Daoy (cell line): ENCODE measurements at places on chromosomes 6 and 20.

DNA sequence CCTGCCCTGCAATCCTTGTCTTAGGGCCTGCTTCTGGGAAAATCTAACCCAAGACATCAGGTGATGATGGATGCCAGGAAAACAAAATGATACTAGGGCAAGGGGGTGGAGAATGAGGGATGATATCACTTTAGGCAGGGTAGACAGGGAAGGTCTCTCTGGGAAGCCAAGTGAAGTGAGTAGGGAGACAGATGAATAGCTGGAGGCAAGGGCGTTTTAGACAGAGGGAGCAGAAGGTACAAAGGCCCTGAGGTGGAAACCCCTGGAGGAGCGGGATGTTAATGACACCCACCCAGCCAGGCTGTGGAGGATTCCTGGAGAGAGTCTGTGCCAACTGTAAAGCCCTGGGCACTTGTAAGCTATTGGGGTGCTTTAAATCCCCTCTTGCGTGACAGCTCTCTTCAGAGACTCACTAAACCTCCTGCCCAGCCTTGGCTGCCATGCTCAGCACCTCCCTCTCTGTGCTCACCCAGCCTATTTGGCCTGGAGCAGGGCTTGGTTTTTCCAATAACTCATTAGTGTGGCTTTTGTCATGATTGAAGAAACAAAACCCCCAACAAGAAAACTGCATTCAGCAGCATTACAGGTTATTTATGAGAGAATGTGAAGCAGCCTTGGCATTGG is 12.4 kb upstream of the MDGA1 start:
- DNase-seq: no peak

GRCh38 chr6:147063469-147064031 is 140.7 kb upstream of the STXBP5 start:
- peak; percentile 53 for DNase-seq

DNA sequence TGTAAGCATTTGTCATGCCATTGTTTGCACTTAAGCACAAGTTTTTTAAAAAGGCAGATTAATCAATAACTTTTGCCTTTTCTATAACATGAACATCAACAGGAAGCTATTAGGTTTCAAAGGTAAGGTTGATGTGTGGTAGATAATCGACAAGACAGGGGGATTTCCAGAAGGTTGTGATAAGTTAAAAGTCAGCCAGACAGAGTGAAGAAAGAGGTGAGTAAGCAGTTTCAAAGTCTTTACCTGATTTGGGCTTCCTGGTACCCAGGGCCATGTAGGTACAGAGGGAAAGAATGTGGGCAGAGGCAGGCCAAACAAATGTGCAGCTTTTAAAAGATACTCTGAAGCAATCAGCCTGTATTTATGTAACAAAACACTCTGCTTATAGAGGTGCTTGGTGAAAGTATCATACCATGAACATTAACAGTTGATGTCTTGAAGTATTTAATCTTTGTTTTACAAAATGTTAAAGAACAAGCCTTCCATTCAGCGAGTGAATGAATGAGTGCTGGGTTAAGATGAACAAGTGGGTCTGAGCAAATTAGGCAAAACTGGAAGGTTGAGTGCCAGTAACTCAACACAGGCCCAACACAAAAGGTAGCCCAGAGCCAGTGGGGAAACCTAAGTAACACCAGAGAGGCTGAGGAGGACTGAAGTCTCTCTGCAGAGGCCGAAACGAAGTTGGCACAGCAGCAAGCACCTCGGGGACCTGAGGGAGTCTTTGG is 60.2 kb downstream of the LRRC1 start:
- no peak for DNase-seq

DNA sequence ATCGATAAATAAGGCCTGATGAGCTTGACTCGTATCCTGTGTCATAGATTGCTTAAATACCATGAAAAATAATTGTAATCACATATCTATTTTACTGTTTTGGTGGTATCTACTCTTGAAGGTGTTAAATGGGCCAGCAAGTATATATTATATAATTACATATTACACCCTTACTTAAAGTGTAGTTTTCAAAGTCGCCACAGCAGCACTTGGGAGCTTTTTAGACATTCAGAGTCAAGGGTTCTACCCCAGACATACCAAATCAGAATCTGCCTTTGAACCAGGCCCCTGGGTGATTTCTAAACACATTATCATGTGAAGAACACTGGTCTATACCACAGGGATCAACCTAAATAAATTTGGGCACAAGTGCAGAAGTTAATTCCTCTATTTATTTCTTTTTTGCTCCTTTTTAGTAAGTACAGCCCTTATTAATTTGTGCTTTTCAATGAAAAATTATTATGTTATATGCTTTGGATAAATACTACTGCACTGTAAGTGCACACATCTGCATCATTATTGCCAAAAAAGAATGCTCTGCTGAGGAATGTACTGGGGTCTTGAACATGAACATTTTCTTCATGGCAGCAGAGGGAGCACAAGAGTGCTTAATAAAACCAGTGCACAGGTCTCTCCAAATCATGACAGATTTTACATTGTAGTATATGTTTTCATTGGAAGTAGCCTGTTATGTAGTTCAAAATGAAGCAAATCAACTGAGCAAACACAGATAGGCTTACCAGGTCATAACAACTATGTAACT is 3.1 kb upstream of the ATXN1 start:
- DNase-seq: peak; percentile 71

GRCh38 chr6:102841060-102841459 is 1447.6 kb downstream of the GRIK2 start:
- no peak for DNase-seq

- peak; percentile 49 for DNase-seq
Observed at GRCh38 chr6:30075790-30076732, 492 bp upstream of the RNF39 start.

DNA sequence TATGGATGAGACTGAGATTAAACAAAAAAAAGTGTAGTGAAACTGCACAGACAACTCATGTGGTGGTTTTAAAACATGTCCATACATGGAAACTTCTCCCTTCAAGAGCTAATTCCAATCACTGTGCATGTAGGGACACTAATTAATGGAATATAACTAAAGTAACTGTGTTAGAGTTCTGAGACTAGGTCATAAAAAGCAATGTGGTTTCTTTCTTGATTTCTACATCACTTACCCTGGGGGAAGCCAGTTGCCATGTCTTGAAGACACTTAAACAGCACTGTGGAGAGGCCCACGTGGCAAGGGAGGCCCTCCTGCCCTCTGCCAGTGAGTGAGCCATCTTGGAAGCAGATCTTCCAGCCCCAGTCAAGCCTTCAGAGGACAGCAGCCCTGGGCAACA is 118.2 kb upstream of the DST start:
- DNase-seq: no peak

GRCh38 chr20:33810885-33811775 is at the start of gene CHMP4B:
CHMP4B (plus strand) TSS chr20:33811348; CDS start chr20:33811469, 121 bp downstream.
- peak; percentile 98 for DNase-seq

DNA sequence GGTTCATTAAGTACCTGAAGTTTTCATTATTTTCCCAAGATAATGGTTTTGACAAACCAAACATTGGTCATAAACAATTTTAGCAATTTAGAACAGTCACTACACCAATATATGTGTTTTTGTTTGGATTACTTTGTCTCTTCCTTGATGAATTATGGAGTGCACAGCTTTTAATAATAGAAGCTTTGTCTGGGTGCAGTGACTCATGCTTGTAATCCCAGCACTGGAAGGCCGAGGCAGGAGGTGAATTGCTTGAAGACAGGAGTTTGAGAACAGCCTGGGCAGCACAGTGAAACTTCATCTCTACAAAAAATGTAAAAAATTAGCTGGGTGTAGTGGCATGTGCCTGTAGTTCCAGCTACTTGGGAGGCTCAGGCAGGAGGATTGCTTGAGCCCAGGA is 89.4 kb upstream of the ANKEF1 start:
- peak; percentile 62 for DNase-seq

DNA sequence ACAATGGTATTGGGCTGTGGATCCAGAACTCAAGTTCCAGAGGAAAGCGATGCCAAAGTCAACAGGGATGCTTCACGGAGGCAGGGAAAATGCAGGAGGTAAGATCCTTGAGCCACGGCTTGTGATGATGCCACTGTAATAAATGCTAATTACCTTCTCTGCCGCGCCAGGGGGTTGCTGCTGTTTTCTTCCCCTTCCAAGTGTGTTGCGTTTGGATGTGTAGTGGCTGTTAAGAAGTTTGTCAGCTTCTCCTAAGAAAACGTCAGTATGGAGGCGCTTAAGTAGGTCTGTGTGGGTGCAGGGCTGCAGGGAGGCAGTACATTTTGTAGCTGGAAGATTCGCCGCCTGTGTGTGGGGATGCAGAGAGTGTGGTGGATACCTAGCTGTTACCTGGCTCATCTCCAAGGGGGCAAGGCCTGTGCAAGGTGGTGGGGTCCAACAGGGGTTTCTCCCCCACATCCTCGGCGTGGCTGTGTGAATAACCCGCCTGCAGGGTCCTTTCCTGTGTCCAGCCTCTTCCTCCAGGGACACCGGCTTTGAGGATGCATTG is 318.7 kb downstream of the CDH4 start:
- DNase-seq: no peak

- DNase-seq: no peak
Observed at GRCh38 chr6:138000941-138001340, 106.3 kb downstream of the PERP start.

GRCh38 chr6:35857853-35858252 is 52.7 kb downstream of the LHFPL5 start:
- DNase-seq: no peak

DNA sequence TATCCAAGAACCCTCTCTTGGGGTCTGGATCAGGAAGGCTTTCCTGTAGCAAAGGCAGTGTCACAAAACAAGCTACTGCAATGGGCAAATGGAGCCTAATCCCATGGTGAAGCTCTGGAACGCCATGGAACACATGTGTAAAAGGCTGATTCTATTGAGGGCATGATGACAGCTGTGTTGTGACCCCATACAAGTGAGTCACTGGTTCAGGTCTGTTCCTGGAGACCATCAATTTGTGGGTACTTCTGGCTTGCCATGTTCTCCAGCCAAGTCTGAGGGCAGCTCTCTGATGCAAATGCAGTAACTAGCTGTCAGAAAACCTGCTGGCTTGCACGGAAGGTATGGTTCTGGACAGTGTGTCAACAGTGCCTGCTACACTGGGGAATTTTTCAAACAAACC is 33.3 kb upstream of the ECHDC1 start:
- DNase-seq: peak; percentile 4

DNA sequence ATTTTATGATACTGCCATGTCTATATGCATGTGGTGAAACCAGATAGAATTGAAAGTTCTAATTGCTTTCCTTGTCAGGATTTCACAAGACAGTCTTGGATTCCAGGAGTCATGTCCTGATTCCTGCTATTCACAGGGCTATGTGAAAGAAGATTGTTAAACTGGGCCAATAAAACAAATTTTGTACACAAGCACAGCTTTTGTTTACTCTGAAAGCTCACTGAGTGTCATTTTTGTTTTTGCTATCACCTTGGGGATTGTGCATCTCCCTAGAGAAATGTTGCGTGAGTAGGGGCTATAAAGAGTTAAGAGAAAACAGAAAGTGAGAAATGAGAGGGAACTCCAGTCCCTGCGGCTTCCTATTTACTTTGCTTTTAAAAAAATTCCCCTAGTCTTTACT is 627.5 kb downstream of the PKHD1 start:
- no peak for DNase-seq

DNA sequence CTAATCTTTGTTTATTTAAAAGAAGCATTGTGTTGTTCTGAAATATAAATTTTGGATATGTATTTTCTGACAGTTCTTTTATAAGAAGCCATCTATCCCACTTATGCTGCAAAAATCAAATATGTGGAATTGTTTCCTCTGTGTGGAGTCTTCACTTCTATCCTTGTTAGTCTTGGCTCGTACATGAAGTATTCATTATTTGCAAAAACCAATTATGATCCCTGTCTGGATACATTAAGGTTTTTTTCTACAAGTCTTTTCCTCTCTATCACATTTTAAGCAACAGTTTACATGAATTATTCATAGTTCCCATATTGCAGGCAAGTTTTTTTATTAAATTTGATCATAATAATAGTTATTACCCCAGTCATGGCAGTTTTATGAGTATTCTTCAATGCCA is 490.8 kb upstream of the GJE1 start:
- DNase-seq: no peak

DNA sequence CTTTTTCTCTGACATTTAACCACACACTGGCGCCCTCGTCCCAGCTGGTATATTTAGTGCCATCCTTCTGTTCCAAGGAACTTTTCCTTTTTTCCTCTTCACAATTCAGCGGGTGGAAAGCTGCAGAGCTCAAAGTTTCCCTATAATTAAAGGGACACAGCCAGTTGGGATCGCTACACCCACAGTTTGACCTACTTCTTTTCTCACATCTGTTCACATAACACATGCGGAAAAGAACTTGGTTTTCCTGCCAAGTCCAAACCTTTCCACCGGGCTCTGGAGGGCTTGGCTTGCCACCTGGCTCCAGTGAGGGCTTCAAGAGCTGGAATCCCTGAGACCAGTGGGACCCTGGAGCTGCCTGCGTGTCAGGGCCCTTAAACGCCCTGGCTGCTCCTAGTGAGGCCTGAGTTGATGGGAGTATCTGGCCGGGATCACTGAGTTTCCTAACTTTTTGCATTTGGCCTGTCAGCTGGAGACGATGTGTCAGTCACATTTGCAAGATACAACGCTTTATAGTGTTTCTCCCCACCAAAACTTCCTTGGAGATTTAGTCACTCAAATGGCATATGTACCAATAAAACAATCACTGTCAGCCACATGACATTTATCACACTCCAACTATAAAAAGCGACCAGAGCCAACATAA is 176.0 kb downstream of the SASH1 start:
- no peak for DNase-seq

GRCh38 chr6:167739721-167740475 is 86.8 kb upstream of the AFDN start:
- no peak for DNase-seq

GRCh38 chr6:80250391-80250997 is 144.0 kb downstream of the BCKDHB start:
- DNase-seq: peak; percentile 3

GRCh38 chr6:46175976-46176375 is 5.2 kb upstream of the ENPP5 start:
- no peak for DNase-seq

- no peak for DNase-seq
Observed at GRCh38 chr6:53312355-53312754, 36.4 kb downstream of the ELOVL5 start.

- no peak for DNase-seq
Observed at GRCh38 chr6:27862396-27863066, 49.7 kb downstream of the OR2B2 start.

GRCh38 chr6:75378101-75378500 is 93.5 kb upstream of the TMEM30A start:
- no peak for DNase-seq

- DNase-seq: no peak
Observed at GRCh38 chr20:43894491-43894890, 20.2 kb upstream of the TOX2 start.

DNA sequence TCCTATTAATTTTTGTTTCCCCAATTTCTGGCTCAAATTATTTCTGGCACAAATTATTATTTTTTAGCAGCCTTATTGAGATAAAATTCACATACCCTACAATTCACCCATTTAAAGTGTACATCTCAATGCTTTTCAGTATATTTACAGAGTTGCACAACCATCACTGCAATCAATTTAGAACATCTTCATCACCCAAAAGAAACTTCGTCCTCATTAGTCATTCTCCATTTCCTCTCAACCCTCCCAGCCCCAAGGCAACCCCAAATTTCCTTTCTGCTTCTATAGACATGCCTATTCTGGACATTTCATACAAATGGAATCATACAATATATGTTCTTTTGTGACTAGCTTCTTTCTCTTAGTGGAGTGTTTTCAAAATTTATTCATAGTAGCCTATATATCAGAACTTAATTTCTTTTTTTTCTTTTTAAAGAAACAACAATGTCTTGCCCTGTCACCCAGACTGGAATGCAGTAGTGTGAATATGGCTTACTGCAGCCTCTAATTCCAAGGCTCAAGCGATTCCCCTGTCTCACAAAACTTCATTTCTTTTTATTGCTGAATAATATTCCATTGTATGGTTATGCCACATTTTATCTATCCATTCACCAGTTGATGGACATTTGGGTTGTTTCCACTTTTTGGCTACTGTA is 84.5 kb downstream of the DNAH8 start:
- DNase-seq: no peak
